ENCODE measurements at places on chromosomes 1 and 21.
A peak's percentile ranks its signal among the peaks of the same experiment; 100 is the strongest.

GRCh38 chr1:82979593-82980236 is 1019.2 kb downstream of the TTLL7 start:
- DNase-seq = no peak

DNA sequence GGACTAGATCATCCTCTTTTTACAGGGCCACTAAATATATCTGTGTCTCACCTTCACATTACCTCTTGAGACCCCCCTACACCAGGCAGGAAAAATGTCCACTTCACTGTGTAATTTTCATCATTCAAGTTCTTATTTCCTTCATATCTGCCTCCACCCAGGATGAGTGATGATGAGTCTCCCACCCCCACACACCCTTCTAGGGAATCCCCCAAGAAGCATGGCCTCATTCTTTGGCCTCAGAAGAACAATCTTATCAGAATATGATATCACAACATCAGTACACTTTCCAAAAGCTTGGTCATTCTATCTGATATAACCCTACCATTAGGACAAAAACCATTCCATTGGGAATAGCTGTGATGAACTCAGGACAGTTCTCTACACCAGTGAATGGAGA is 170.3 kb upstream of the DUSP10 start:
- peak; percentile 8 for DNase-seq

- no peak for DNase-seq
Observed at GRCh38 chr1:40848530-40849189, 13.5 kb downstream of the CITED4 start.

DNA sequence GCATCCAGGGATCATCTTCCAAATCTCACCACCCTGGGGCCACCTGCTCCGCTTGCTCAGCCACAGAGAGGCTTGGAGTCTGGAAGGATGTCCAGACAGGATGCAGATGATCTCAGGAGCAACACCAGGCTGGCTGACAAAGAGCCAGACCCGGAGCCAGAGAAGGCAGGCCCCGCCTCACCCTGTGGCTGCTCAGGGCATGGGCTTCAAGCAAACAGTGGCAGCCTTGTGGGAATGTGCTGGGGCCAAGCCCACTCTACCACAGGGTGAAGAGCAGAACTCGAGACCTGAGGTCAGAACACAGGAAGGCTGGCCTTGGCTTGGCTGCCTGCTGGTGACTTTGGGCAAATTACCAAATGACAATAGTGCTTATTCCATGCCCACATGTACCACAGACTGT is 45.5 kb downstream of the MRPL37 start:
- DNase-seq = no peak

DNA sequence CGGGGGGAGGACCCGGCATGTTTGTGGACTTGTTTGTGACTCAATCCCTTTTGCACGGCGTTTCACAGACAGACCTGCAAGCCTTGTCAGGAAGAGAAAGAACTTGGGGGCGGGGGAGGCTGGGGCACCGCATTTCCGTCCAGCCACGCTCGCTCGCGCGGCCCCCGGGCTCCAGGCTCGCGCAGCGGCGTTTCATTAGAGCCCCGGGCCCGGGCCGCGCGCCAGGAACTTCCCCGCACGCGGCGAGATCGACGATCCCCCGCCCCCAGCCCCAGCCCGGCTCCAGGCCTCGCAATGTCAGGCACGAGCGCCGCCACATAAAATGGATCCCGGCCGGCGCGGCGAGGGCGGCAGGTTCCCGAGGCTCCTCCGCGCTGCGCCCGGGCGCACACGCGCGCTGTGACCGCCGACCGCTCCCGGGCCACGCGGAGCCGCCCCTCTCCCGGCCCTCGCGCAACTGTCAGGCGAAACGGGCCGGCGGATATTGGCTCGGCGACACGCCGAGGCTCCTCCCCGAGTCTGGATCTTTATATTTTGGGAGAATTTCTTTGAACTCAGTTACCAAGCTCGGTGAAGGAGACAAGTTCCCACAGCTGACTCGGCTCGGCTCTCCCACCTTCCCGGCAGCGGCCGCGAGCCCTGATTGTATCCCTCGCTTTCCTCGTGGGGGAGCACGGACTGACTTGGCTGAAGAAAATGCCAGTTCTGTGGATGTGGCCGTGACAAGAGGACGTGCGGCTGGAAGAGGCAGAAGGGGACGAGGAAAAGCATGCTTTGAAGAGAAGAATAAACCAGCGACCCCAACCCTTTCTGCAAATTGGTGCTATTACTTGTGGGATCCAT is at the start of gene KIF26B:
TSS of gene KIF26B (plus strand) at position 557 of the 843 bp plus-strand sequence. CDS start 440 bp downstream, outside the sequence.
- DNase-seq = no peak

- no peak for DNase-seq
Observed at GRCh38 chr21:42377211-42377950, 11.0 kb upstream of the TFF1 start.

DNA sequence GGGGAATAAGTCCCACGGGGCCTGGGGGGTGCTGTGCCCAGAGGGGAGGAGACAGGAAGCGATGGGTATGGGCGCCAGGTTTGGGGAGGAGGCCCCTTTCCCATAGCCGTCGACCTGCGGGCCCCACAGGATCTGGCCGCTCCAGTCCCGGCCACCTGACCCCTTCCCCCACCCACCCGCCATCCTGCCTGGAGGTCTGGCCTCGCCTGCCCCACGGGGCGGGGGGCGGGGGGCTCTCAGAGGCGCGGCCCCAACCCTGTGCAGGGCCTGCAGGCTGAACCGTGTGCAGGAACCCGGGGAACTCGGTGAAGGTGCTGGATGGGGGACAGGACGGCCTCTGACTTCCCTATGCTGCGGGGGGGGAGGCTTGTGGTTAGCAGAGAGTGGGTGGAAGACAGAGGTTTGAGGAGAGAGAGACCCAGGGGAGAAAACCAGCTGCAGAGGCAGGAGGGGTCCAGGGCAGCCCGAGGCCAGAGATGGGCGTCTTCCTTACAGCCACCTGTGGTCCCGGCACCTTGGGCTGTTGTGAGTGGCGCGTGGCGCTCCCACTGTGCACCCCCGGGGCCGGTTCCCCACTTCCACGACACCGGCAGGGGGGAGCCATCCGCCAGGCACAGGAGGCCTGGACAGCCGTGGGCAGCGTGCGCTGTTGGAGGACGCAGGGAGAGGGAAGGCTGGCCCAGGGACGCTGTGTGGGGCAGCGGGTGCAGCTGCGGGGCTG is 2.5 kb upstream of the TNFRSF18 start:
- peak; percentile 44 for DNase-seq

GRCh38 chr1:203145321-203146041 is 18.0 kb downstream of the ADORA1 start:
- no peak for DNase-seq

GRCh38 chr21:21921410-21922232 is 923.4 kb downstream of the NCAM2 start:
- DNase-seq = no peak

GRCh38 chr1:155279268-155279667 is 2.0 kb downstream of the HCN3 start:
- DNase-seq = no peak

DNA sequence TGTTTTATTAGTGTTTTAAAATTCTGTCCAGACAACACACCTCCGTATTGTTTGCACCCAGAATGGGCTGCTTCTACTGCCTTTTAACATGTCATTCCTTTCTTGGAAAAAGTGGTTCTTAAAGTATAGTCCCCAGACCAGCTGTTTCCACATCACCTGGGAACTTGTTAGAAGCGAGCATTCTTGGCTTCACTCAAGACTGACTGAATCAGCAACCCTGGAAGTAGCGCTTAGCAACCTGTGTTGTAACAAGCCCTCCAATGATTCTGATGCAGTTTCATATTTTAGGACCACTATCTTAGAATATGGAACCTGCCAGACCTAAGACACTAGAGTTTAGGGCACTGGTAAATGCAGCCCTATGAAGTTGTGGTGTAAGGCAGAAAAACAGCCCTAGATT is 6.0 kb upstream of the PPIE start:
- DNase-seq = no peak
